ENCODE measurements at places on chromosomes 2 and 18.

DNA sequence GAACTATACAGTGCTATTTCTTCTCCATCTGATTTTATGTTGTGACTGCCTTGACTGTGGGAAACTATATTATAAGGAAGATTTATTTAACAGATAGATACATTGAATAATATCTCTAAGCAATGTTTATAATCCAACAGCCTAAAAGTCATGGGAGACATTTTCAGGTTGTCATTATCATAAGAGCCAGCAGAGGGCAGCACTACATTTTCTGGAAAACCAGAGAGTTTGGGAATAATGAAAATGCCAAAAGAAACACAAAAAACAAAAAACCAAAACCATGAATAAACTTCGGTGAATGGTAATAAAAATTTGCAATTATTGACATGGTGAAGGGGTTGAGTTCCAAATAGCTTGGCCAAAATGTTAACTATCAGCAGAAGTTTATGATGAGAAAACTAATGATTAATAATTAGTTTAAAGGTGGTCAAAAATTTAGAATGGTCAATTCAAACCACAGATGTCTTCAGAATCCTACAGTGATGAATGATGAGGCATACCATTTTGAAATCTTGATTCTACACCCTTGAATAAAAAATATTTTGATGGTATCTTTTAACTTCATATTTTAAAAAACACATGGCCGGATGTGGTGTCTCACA lies 4.7 kb downstream of the EEF1B2 start:
- peak; percentile 76 for DNase-seq

DNA sequence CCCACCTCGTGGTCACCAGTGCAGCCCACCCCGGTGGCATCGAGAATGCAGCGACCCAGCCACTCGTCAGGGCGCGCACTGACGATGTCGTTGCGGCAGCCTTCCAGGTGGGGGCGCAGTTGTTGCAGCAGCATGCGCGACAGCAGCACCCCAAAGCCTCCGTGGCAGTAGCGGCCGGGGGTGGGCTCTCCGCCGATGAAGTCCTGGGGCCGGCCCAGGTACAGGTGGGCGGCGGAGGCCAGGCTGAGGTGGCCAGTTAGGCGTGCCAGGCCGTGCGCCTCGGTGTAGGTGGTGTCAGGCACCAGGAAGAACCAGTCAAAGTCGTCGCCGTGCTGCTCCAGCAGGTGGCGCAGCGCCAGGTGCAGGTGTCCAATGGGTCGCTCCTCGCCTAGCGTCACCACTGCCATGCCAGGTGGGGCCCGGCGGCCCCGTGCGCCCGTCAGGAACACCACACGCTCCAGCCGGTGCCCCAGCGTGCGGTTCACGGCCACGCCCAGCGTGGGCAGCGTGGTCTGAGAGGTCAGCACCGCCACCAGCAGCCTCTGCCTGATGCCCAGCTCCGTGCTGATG lies 1.9 kb downstream of the CHPF start:
- peak; percentile 97 for DNase-seq

DNA sequence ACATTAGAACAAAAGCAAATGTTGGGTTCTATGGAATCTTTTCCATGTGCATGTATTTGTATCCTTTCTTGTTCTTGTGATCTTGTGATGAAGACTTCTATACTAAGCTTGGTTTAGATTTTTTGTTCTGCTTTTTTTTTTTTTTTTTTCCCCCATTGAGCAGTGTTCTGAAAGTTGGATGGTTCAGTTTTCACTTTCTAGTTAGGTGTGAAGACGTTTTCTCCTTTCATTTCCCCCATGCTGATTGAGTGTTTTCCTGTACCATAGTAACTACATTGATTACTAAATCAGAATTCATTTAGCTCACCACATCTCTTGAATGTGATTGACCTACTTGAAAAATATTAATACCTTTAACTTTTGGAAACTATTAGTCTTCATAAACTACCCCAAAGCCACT lies 34.1 kb downstream of the NOP58 start:
- no peak for DNase-seq

DNA sequence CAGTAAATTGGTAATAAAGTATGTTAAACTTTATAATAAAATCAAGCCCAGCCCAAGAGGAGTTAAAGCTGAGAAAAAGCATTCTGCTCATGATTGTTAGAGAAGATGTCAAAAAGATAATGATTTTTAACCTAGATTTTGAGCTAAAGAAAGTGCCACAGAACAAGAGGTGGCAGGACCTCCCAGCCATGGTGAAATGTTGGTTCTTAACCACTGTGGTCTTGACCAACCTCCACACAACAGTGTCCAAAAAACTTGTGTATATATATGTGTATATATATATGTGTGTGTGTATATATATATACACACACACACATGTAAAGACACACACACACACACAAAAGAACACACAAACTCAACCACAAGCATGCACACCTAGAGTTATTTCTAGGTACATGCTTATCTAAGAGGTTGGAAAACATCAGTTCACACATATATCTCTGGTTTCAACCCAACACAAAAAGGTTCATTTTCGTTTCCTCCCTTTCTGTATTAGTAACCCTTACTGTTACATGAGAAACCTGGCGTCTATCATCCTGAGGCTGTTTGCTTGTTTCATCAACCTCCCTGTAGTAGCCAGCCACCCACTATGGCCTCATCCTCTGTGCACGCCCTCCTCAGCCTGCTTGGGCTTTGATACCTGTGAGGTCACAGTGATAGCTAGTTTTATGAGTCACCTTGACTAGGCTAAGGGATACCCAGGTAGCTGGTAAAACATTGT lies 631.8 kb upstream of the ID2 start:
- DNase-seq = no peak

GRCh38 chr2:239603411-239604356 lies 202.9 kb upstream of the HDAC4 start:
- peak; percentile 19 for DNase-seq

GRCh38 chr2:19205983-19206533 lies 152.4 kb downstream of the OSR1 start:
- no peak for DNase-seq

- DNase-seq = no peak
Observed at GRCh38 chr2:146994246-146994645, 850.6 kb upstream of the ACVR2A start.

DNA sequence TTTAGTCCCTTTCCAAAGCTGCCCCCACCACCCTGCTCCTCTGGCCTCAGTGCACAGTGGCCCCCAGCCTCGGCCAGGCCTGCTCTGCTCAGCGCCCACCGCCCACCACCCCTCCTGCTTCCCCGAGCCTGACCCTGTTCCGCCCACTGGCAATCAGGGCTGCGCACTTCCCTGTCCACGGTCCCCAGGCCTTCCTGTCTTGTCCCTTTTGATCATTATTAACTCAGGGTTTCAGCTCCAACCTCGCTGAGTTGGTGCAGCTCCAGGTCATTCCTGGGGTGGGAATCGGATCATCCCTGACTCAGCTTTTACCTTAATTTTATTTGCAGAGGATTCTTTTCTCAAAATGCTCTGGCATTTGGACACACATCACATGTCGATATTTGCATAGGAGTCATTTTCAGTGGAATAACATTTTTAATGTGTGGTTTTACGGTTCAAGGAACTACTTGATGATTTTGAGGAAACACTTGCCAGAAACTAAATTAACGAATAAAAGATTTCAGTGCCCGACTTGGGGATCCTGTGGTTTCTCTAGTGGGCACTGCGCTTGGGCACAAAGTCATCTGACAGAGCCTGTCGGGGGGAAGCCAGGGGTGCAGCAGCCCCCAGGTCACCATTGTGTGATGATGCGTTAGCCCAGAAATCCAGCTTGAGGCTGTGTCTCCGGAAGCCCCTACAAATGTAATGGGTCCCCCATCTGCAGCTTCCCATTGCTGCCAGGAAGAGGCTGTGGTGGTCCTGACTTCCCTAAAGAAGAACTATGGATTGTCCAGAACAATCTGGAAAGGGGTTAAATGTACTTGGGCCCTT lies 1.0 kb upstream of the ESPNL start:
- DNase-seq = no peak

GRCh38 chr18:11529081-11529480 lies 80.3 kb upstream of the SLC35G4 start:
- no peak for DNase-seq

DNA sequence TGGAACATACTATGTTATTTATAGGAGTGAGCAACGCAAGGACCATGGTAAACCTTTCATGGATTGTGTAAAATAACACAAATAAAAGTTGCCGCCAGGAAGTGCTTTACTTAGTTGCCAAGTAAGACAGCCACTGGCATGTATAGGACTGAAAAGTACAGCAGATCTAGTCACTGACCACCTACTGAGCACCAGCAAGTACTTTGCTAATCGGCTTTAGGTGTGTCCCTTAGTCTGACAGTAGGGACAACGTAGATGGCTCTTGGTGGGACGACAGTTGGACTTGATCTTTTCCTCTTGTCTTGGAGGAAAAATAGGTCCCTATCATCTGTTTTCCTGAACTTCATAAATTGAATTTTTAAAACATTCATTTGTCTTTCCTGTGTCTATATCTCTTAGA lies 13.6 kb upstream of the CXXC1 start:
- no peak for DNase-seq

GRCh38 chr2:64635976-64636911 lies 17.5 kb downstream of the SERTAD2 start:
- no peak for DNase-seq

DNA sequence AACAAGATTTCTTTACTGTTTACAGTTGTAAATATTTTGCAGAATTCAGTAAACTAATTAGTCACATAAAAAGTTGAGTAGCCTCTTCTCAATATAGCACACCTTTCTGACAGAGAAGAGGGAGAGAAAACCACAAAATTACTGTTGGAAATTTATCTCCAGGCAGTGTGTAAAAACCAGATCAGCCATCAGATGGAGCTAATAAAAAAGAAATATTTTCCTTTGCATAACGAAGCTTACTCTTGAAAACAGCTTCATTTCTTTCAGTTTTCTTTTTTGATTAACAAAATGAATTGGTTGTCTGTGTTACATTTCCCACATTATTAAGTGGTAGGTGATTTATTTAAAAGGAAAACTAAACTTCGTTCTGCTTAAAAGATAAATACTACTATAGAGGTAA lies 259.3 kb upstream of the KCNJ3 start:
- DNase-seq = no peak

DNA sequence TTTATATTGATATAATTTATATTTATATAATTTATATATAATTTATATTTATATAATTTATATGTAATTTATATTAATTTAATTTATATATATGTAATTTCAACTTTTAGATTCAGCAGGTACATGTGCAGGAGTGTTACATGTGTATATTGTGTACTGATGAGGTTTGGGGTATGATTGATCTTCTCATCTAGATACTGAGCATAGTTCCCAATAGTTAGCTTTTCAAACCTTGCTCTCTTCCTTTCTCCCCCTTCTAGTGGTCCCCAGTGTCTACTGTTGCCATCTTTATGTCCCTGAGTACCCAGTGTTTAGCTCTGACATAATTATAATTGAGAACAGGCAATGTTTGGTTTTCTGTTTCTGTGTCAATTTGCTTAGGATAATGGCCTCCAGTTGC lies 1335.3 kb upstream of the CDH2 start:
- no peak for DNase-seq

GRCh38 chr2:16271231-16271896 lies 331.0 kb downstream of the MYCN start:
- no peak for DNase-seq

GRCh38 chr18:40159141-40160017 lies 1795.7 kb upstream of the PIK3C3 start:
- no peak for DNase-seq

GRCh38 chr2:219701847-219702634 lies 74.6 kb downstream of the SLC4A3 start:
- peak; percentile 70 for DNase-seq

DNA sequence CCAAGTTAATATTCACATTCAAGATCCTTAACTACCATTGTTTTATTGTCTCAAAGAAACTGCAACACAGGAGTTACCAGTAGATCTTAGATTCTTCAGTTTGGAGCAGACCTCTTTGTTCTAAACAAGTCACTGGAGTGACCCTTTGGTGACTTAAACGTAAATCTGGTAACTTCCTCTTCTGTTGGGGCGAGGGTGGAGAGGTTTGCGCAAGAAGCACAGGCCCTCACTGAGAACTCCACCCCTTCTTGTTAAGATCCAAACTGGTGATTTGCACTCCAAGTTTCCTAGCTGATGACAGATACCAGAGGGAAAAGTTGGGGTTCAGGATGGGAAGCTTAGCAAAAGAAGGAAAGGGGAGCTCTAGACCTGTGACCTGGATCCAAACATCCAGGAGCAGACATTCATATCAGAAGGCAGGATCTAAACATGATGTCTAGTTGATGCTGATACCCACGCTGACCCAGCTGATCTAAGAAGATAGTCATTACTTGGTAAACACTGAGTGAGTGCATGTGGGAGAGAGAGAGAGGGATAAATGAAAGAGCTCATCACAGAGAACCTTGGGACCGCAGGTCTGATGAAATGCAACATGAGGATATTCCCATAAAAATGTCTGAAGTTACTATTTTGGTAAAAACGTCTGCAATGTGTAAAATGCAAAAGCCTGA lies 256.0 kb downstream of the CDH20 start:
- DNase-seq = no peak

GRCh38 chr18:3690764-3691066 lies 240.7 kb downstream of the TGIF1 start:
- no peak for DNase-seq

DNA sequence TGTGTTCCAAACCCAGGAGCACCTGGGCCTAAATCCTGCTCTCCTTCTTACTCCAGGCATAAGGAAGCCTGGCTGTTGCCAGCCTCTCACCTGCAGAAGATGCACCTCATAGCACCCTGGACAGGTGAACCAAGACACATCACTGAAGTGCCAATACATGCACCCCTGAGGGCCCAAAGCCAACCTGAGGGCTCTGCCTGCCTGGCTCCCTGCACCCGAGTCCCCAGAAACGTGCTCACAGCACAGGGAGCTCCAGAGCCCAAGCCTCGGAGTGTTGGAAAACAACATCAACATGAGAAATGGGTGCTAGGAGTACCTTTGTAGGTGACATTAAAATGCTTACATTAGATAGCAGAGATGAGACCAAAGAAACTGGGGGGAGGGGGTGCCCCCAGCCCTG lies 96.3 kb upstream of the RAB6C start:
- DNase-seq = peak; percentile 33

- DNase-seq = no peak
Observed at GRCh38 chr2:7013471-7014160, 96.4 kb downstream of the RNF144A start.

DNA sequence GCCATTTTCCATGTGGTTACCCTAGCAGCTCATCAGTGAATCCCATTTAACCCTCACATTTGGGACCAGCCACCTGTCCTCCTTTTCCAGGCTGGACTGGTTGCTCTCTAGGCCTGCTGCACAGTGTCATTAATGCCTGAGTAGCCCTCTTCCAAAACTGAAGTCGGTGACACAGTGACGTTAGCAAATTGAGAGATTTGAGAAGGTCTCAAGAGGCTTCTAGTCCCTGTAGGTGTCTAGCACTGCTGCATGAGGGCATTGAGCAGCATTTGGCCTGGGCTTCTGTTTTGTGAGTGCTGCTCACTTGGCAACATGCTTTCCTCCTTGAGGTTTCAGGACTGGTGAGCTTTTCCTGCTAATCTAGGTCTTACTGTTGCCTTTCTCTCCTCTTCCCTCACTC lies 36.7 kb downstream of the PKP4 start:
- no peak for DNase-seq

DNA sequence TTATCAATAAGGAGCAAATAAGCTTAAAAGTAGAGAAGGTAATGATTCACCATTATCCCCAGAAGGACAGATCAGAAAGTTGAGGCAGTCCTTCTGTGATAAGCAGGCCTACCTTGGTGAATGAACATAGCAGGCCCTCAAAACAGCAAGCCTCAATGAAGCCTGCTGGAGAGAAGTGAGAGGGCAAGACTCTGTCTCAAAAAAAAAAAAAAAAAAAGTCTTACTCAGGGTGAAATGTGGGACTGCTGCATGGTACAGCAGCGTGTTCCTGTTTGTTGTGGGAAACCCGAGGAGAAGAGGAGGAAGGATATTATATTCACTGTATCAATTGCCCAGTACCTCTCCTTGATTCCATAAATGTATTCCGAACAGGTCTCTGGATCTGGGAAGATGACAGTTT lies 8.7 kb upstream of the HAT1 start:
- DNase-seq = no peak
